Fibroblast of lung (primary cell): ENCODE measurements at places on chromosomes 3 and 15.

DNA sequence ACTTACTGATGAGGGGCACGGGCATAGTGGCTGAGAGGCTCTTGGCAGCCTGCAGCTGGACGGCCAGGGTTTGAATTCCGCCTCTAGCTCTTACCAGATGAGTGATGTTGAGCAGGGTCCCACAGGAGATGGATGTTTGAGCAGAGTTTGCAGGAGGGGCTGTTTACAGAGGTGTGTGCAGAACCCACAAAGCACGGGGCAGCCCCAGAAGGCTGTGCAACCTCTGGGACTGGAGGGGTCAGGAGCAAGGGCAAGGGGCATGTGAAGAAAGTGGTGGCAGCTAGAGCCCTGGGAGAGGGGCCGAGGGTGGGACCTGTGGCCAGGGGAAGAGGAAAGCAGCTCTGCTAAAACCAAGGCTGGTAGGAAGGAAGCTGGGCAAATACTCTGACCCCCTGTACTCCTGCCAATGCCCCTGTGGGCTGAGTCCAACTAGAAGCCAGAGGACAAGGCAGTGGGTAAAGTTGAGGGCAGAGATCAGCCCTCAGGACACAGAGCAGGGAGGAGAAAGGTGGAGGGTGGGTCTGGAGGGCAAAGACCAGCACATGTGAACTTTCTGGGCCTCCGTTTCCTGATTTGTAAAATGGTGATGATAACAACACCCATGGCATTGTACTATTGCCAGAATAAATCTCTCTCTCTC lies 53.9 kb upstream of the ITGA11 start:
- no peak for DNase-seq

DNA sequence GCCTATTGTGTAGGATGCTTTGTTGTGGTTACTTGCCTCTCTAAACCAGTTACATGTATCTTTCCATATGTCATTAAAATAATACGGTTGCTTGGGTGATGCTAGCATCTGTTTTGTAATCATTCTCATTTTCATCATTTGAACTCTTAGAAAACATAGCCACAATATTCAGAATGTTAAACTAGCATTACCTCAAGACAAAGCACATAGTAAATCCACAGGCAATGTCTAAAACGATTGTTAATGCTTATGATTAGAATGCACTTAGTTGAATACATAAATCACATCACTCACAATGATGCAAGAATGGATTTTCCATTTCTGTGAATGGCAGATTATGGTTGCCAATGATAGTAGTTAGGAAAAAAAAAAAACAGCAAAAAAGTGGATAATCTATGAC lies 110.0 kb upstream of the NAALADL2 start:
- no peak for DNase-seq

- DNase-seq, result no peak
Measured at GRCh38 chr3:187804745-187805121, 59.5 kb upstream of the BCL6 start.

GRCh38 chr3:64161481-64161952 lies 63.7 kb downstream of the PRICKLE2 start:
- DNase-seq, result no peak

DNA sequence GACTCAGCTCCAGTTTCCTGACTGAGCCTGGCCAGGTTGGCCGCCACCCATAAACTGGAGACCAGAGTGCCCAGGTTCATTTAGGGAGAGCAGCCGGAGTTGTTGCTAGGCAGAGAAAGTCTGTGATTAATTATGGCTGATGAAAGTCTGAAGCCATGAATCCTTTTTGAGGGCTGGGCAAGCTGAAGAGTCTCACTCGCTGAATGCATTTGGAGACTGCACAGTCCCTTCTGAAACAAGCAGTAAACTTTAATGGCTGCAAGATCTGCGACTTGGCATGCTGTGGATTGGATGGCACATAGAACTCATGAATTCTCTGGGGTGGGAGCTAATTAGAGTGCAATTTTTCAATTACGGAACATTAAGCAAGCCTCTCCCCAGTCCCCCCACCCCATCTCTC lies 282.1 kb downstream of the RPLP1 start:
- DNase-seq, result no peak
